Fibroblast of lung (primary cell): ENCODE measurements at places on chromosomes 5 and 9.

DNA sequence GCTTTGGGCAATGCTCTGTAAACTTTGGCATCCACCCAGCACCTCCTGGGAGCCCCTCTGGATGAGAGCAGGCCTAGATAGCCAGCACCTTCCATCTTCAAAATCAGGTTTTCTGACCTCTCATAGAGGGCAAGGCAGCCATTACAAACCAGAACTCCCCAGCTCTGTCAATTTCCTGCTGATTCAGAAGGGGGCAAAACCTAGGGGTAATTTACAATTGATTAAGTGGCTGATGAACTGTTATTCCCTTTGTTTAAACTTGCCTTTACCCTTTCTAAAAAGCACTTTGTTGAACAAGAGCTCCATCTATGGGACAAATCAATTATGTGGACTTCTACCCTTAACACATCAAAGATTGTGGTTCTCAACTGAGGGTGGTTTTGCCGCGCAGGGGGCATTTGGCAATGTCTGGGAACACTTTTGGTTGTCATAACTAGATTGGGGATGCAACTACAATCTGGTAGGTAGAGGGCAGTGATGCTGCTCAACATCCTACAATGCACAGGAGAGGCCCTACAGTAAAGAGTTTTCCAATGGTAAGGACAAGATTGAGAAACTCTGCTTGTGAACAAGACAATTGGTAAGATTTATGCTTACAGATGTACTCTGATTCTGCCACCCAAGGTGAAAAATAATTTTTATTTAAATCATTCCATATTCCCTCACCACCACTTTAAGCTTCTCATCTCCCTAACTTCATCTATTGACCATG, 184.1 kb downstream of the MARCHF11 start:
- peak; percentile 69 for DNase-seq

GRCh38 chr5:2836133-2836532, 84.7 kb upstream of the IRX2 start:
- no peak for DNase-seq

GRCh38 chr9:5569409-5569808, 59.1 kb downstream of the PDCD1LG2 start:
- no peak for DNase-seq

GRCh38 chr5:40227931-40228330, 451.8 kb upstream of the PTGER4 start:
- DNase-seq, result no peak

- DNase-seq, result peak; percentile 66
Measured at GRCh38 chr9:91179237-91180138, 182.2 kb downstream of the AUH start.

GRCh38 chr9:124593200-124593599, 86.0 kb upstream of the NR5A1 start:
- DNase-seq, result no peak

DNA sequence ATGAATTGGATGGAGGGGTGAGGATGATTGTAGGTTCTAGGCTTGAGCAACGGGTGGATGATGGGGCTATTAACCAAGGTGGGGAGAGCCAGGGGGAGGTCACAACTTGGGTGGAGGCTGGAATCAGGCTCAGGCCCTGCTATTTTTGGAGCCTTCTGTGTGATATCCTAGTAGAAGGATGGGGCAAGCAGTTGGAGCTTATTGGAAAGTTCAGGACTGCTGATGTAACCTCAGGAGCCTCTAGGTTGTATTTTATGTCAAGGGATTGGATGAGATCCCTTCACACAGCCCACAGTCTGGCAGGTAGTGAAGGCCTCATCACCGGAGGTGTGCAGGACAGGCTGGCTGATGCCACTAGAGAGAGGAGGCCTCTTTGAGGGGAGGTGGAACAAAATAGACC, 11.2 kb upstream of the RPS14 start:
- no peak for DNase-seq

DNA sequence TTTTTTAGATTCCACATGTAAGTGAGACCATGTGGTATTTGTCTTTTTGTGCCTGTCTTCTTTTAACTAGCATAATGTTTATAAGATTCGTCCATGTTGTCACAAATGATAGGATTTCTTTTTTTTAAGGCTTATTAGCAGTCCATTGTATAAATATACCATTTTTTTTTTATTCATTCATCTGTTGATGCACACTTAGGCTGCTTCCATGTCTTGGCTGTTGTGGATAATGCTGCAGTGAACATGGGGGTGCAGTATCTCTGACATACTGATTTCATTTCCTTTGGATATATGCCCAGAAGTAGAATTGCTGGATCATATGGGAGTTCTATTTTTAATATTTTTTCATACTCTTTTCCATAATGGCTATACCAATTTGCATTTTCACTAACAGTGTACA, 48.7 kb downstream of the KIAA1958 start:
- peak; percentile 42 for DNase-seq

DNA sequence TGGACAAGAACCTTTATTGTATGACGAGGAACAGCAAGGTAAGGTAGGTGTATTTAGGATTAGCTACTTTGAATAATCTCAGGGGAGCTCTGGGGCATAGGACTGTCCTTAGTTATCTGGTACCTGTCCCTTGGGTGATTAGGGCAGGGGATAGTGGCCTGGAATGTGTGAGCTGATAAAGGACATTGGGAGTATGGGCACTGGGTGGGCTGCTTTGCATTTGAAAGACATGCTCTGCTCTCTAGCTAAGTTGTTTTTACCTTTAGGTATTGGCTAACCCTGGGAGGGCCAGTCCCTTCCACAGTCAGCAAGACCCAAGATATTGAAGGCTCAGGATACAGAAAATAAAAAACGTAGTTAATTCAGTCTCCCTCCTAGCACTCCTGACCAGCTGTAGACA, 282.8 kb upstream of the C9orf72 start:
- DNase-seq, result no peak

DNA sequence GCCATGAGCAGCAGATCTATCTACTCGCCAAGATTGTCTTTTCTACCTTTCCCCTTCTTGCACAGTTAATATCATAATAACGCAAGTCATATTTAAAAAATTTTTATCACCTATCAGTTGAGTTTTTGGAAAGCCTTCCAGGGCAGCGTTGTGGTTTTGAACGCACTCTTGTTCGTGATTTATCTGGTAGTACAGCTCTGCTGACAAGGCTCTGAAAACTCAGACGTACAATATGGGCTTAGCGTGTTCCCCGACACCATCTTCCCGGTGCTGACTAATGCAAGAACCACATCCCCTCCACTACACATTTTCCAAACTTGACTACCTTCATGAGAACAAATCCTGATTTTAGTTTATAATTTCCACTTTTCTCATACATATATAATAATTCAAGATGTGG, 1.6 kb upstream of the NFIL3 start:
- peak; percentile 32 for DNase-seq

DNA sequence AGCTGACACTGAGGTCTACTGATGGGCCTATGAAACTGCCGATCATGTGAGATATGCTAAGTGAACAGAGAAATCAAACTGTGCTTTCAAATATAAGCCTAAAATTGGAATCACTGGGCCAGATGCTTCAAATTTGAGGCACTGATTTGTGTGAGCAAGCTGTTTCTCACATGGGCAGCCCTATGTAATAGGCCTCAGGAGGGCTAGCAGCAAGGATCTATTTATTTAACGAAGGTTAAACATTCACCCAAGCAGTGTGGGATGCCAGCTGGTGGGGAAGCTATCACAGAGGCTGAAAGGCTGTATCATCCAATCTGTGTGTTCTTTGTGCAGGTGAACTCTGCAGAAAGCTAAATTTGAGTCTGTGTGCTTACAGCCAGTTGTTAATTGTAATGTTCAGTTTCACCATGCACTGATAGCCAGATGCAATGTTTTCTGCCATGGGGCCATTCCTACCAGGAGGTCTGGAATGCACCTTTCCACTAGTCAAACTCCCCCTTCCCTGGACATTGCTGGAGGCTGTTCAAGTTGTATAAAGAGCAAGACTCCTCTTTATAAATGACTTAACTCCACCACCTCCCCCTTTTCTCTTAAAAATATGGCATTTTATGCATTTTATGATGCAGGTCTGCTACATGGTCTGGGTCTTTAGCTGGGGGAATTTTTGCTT, 228.9 kb downstream of the SH3GL2 start:
- no peak for DNase-seq

GRCh38 chr5:126354858-126355731, 68.1 kb upstream of the GRAMD2B start:
- DNase-seq, result no peak

DNA sequence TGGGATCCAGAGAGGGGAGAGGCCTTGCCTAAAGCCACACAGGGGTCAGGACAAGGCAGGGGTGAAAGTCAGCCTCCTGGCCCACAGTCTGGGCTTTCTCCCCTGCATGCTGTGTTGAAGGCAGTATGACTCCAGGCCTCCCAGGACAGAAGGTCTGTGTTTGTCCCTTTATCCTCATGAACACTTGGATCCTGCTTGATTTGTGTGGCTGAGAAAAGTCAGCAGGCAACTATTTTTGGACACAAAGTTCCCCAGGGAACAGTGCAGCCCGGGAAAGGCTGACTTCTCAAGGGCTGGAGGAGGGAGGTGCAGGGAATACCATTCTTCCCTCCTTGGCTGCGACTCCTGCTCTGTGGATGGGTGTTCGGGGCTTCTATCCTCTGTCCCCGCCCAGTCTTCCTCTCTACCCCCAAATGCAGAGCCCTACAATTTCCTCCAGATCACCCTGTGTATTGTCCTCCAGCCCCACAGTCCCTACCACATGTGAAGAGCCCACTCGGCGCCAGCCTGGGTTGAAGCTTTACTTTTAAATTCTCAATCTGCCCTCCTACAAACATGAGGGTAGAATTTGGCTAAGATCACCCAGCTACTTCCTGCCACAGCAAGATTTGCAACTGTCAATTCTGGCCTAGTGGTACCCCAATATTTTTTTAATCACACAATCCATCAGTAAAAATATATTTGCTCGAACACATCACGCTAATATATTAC, 4.1 kb downstream of the AKNA start:
- peak; percentile 27 for DNase-seq

GRCh38 chr5:121325930-121326329, 525.8 kb upstream of the FTMT start:
- peak; percentile 38 for DNase-seq

GRCh38 chr5:180367991-180368390, 14.9 kb upstream of the GFPT2 start:
- no peak for DNase-seq

DNA sequence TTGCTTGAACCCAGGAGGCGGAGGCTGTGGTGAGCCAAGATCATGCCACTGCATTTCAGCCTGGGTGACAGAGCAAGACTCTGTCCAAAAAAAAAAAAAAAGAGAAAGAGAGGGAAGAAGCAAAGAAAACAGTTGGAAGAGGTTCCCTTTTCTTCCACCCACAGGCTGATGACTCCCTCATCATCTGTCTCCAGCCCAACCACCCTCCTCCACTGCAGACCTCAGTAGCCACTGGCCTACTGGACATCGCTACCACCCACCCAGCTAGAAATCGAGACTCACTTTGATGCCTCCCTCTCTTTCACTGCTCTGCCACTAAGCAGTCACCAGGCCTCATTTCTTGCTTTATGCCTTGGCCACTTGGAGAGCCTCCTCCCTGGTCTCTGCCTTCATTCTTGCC, 71.2 kb downstream of the NIPSNAP3B start:
- DNase-seq, result peak; percentile 66

DNA sequence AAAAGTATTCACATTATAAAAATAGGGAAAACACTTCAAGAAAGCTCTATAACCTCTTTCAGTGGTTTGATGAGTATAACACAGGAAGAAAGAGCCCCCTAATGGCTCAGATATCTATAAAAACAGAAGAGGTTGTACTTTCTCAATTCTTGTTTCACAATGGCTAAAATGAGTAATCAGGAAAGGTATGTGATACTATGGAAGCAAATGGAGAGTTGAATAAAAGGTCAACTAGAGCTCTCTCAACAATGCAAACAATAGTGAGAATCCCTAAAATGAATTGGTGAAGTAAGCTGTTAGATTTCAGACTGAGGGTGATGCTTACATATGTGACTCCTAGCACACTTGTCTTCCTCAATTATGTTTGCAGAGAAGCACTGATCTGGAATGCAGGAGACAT, 584.6 kb upstream of the CDH18 start:
- peak; percentile 84 for DNase-seq

GRCh38 chr9:12695474-12695873, 2.3 kb downstream of the TYRP1 start:
- DNase-seq, result peak; percentile 52

- no peak for DNase-seq
Measured at GRCh38 chr5:28896949-28897348, 1858.6 kb upstream of the CDH9 start.

- peak; percentile 91 for DNase-seq
Measured at GRCh38 chr5:33892620-33893137, 889 bp upstream of the ADAMTS12 start.

GRCh38 chr5:158635565-158635964, 464.2 kb downstream of the EBF1 start:
- DNase-seq, result no peak

GRCh38 chr5:61752588-61752987, 420.5 kb downstream of the ZSWIM6 start:
- no peak for DNase-seq

DNA sequence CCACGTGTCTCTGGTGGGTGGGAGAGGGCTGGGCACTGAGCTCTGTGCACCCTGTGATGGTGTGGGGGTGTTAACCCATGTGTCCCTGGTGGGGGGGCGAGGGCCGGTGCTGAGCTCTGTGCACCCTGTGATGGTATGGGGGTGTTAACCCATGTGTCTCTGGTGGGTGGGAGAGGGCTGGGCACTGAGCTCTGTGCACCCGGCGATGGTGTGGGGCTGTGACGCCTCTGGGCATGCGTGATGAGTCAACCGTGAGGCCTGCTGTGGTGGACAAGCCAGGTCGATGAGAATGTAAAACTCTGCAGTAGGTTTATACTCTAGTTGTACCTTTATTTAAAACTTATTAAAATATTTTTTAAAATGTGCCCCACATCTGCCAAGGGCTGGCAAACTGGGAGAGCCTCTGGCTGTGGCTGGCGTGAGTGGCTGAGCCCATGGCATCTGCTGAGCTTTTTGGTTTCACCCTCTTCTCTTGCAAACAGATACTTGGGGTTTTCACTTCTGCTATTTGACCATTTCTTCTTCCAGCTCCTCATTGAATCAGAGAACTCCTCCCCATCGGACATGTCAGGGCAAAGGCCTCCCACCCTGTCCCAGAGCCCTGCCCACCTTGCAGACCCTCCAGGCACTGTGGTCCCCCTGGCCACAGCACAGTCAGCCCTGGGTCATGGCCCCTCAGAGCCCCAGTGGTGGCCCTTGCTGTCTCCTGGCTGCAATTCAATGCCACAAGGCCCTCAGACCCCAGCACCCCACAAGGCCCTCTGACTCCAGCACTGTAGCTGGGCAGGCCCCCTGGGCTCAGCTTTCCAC, 18.5 kb upstream of the EXOC3 start:
- DNase-seq, result no peak

DNA sequence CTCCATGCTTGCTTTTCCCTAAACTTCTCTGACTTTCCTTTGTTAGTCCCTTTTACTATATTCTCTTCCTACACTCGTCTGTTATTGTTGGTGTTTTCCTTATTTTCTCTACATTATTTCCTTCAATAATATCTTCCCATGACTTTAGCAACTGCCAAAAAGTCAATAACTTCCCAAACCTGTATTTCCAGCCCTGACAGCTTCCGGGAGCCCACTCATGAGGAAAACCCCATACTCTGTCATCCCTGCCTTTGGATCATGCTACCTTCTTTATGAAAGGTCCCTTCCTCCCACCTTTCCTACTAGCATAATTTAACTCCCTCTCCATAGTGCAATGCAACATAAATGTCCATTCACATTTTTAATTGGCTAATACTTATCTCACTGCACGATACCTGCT, 144.0 kb upstream of the CDH6 start:
- no peak for DNase-seq

GRCh38 chr5:53407373-53407772, 73.1 kb upstream of the FST start:
- DNase-seq, result peak; percentile 68
